ENCODE measurements at places on chromosomes 16 and 17.

GRCh38 chr17:348692-349425, 3.7 kb downstream of the RPH3AL start:
- no peak for DNase-seq

GRCh38 chr17:61452301-61453290, at the start of gene TBX4:
Gene TBX4, plus strand, starts transcription at chr17:61452422. Its CDS starts 4,069 bp downstream, at chr17:61456491.
- DNase-seq: no peak

- DNase-seq: peak; percentile 29
These were observed 4.1 kb downstream of the ACE start for GRCh38 chr17:63480826-63481487.

GRCh38 chr17:42561897-42562387, at the start of gene COASY:
Gene COASY, plus strand, starts transcription at chr17:42562148. Its CDS starts 475 bp downstream, at chr17:42562623.
- peak; percentile 98 for DNase-seq

GRCh38 chr17:75909812-75910274, 5.2 kb upstream of the MRPL38 start:
- no peak for DNase-seq

DNA sequence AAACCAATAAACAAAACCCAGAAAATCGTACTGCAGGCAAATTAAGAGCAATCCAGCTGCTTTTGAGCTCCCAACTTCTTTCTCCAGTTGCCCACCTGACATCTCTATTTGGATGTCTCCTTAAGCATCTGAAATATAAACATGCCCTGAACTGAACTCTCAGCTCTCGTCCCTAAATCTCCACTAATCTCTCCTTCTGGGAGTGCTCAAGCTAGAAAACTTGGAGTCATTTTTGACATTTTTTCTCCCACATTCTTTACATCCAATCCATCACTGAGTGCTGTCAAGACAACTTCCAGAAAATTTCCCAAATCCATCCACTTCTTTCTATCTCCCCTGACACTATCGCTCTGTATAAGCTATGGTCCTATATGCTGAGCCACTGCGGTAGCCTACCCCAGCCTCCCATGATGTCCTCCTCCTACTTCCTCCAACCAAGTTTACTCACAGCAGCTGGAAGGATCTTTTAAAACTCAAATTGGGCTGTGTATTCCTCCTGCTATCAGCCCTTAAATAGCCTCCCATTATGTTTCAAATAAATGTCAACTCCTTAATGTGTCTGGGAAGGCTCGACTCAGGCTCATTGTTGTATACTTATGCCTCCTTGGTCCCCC, 53.1 kb downstream of the HS3ST3B1 start:
- DNase-seq: no peak

GRCh38 chr17:61568219-61569072, 22.6 kb downstream of the NACA2 start:
- DNase-seq: no peak

GRCh38 chr16:79182616-79183015, 417.9 kb downstream of the MAF start:
- no peak for DNase-seq

GRCh38 chr17:82023447-82024241, 539 bp downstream of the LRRC45 start:
- peak; percentile 59 for DNase-seq

Data from OCI-LY7 (cell line).